Left hindlimb (tissue), 1 donor: ENCODE measurements at places on chromosomes 6 and 20.

GRCh38 chr20:16395366-16395765, 177.9 kb downstream of the KIF16B start:
- DNase-seq: no peak

GRCh38 chr6:22444330-22444729, 125.0 kb upstream of the HDGFL1 start:
- DNase-seq: no peak

DNA sequence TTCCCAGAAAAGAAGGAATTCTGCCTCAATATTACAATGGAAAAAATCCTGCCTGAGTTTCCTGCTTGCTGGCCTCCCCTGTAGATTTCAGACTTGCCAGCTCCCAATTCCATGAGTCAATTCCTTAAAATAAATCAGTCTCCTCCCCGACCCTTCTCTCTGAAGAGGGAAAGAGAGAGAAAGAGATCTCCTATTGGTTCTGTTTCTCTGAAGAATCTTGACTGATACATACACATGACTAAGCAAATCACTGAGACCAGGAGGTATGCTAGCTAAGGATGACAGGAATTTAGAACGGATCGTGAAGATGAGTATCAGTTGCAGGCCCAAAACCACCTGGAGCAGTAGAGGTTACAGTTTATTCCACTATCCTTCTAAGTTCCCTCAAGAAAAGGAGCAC, 11.3 kb upstream of the RBM24 start:
- DNase-seq: no peak

DNA sequence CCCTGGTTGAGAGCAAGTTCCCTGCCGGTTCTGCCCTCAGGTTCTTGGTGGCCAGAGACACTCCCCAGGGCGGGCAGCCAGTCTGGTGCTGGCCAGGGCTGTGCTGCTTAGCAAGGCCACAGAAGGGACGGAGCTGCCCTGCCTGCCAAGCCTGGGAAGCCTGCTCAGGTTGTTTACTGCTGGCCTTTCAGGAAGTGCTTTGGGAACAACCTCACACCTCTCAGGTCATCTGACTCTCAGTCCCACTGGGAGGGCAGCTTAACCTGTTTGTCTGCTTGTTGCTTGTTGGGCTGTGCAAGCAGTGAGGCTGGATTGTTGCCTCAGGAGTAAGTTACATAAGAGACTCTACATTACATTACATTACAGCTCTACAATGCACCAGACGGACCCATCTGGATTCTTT, 75.8 kb upstream of the AFDN start:
- DNase-seq: no peak

DNA sequence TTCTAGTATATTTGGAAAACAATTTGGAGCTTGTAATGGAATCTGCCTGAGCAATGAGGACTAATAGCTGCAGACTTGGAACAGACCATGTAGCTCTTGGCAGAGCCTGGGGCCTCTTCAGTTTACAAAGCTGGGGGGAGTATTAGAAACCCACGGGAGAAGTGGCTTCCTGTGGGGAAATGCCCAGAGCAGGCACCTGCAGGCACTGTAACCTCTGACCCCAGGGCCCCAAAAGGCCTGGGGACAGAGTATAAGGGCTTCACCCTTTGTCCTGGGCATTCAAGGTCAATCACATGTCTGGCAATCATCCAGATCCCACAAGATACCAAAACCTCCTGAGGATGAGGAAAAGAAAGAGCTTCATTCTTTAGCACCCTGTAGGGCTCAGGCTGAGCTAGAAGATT, 19.4 kb downstream of the PKIG start:
- peak; percentile 81 for DNase-seq

DNA sequence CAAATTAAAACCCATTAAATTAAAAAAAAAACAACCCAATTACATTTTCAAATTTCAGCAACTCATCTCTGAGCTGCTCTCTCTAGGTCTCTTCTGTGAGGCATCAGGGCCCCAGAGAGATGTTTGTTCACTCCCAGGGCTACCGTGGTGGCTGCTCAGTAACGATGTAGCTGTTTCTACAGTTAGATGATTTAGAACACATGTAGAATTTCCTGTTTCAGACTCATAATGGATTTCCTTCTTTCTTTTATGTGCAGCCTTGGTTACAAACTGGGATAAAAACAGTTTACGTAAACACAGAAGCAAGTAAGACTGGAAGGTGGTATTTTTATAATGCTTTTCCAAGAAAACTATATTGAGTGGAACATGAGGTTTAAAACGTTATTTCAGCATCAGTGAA, 116.1 kb upstream of the CCN2 start:
- DNase-seq: no peak

- DNase-seq: no peak
Observed at GRCh38 chr20:6012179-6012578, 41.7 kb downstream of the LRRN4 start.

GRCh38 chr6:42923666-42924065, 5.6 kb upstream of the CNPY3 start:
- no peak for DNase-seq

- DNase-seq: no peak
Observed at GRCh38 chr6:42269974-42270510, 52.4 kb upstream of the MRPS10 start.

GRCh38 chr6:42429042-42429585, 22.6 kb downstream of the TRERF1 start:
- DNase-seq: no peak

DNA sequence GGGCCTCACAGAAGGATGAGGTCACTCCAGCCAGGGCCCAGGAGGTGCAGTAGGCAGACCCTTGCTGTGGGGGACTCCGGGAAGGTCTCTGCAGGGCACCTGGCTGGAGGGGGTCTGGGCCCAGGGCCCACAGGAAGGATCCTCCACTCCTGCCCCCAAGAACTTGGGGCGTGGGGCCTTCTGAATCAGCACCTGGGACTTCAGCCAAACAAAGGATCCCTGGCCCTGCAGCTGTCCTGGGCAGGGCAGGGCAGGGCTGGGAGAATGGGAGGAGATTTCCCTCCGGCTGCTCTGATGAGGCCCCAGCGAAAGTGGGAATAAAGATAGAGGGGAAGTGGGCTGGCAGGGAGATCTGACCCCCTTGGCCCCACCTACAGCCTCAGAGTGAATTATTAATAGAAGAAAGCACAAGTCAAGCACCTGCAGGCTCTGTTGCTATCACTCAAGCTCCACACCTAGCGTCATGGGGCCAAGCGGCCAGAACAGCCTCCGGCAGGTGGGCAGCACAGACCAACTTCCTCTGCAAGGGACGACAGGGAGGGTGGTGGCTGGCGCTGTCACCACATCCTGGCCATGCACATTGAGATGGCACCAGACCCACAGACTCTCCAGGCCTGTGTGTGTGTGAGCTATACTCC, 61.6 kb upstream of the MRPS10 start:
- DNase-seq: no peak

GRCh38 chr6:111663692-111664564, 58.2 kb upstream of the TRAF3IP2 start:
- DNase-seq: peak; percentile 61

DNA sequence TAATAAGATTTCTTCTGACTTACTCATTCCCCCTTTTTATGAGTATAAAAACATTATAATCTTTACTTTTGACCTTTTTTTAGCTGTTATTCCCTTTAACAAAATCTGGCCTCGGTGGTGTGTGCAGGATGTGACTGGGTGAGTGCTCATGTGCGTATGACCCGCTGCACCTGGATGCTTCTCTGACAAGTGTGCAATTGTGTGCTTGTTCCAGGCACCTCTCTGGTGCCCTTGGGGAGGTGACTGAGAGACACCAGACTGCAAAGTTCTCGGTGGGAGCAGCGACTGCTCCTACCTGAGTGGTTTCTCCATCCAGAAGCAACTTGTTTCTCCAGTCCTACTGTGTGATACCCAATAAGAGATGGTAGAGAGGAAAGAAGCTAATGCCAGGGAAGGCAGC, 65.0 kb downstream of the ISM1 start:
- DNase-seq: no peak

- DNase-seq: no peak
Observed at GRCh38 chr6:156425359-156426020, 351.7 kb upstream of the ARID1B start.

DNA sequence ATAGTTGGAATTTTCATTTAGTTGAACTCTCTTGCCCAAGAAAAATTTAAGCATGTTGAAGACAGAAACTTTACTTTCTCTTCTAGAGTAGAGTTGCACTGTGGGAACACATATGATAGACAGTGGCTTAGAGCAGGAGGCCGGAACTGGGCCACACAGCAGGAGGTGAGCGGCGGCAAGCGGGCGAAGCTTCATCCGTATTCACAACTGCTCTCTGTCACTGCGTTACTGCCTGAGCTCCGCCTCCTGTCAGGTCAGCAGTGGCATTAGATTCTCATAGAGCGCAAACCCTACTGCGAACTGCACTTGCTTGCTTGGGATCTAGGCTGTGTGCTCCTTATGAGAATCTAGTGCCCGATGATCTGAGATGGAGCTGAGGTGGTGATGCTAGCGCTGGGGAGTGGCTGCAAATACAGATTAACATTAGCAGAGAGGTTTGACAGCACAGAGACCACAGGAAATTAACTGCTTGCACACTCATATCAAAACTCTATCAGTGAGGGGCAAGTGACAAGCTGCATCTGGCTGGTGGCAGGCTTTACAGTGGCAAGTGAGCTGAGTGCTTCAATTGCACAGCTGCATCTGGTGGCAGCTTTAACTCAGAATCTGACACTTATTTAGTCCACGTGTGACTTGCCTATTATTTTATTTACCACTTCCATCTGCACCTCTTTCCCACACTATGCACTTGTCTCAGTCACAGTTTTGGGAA, 174.9 kb upstream of the C6orf118 start:
- no peak for DNase-seq

- no peak for DNase-seq
Observed at GRCh38 chr6:37516920-37517405, 17.3 kb upstream of the CCDC167 start.

DNA sequence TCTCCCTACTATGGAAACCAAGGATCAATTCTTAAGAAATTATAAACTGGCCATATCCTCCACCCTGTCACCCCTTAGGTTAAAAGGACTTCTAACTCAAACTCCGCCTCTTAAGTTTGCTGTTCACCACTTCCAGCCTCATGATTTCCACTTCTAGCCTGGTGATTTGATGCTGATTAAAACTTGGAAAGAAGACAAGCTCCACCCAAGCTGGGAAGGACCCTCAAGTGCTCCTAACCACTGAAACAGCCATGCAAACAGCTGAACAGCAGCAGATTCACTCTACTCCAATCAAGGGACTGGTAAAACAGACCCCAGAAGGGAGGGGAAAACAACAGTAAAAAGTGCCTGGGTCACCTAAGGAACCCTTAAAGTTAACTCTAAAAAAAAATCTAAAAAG, 10.3 kb downstream of the LCA5 start:
- no peak for DNase-seq

- no peak for DNase-seq
Observed at GRCh38 chr6:18347021-18347577, 40.1 kb upstream of the RNF144B start.

GRCh38 chr20:40636486-40636885, 52.5 kb downstream of the MAFB start:
- DNase-seq: no peak

DNA sequence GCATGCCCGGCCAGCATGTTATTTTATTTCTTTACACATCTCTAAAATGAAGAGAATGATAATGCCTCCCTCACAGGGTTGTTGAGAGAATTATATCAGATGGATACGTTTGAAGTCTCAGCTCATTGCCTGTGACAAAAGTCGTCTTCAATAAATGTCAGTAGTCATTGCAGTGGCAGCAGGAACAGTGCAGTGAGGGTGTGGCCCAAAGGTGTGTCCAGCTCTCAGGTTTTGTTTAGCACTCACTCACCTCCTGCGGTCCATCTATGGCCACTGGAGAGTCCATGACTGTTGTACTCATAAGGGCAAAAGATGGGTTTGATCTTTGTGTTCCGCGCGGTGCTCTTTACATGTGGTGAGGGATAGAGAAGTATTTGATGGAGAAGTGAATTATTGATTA, 77.2 kb upstream of the TIAM2 start:
- no peak for DNase-seq

GRCh38 chr6:31293343-31293742, 21.5 kb upstream of the HLA-C start:
- no peak for DNase-seq

DNA sequence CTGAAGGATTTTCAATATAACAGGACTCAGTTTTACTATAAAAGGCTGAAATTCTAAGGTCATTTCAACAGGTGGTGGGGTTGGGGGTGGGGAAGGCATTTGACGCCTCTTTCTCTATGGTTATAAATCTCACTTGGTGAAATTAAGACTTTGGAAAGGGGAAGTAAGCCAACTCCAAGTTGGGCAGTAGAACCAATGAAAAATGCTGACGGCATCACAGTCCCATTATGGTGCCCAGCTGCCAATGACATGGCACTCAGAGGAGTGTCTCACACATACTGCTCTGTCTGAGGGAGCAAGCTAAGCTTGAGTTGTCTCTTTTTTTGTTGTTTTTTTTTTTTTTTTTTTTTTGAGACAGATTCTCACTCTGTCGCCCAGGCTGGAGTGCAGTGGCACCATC, 4.7 kb downstream of the SLC16A10 start:
- DNase-seq: no peak
